ENCODE measurements at places on chromosomes 7 and 10.

DNA sequence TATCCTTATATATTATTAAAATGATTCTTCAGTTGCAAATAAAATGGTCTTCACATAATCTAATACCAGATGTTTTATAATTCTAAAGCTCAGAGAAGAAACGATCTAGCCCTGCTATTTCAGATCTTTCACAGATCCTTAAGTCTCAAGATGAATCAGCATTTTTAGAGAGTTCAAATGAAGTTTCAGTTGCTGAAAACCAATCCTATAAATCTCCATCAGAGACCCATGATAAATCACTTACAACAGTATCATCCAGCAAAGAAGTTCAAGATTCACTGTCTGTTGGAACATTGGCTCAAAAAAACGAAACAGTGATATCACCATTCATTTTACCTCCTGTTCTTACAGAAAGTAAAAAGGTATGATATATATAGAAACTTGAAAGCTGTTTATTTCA, 137.0 kb downstream of the CCDC7 start:
- DNase-seq, result no peak

DNA sequence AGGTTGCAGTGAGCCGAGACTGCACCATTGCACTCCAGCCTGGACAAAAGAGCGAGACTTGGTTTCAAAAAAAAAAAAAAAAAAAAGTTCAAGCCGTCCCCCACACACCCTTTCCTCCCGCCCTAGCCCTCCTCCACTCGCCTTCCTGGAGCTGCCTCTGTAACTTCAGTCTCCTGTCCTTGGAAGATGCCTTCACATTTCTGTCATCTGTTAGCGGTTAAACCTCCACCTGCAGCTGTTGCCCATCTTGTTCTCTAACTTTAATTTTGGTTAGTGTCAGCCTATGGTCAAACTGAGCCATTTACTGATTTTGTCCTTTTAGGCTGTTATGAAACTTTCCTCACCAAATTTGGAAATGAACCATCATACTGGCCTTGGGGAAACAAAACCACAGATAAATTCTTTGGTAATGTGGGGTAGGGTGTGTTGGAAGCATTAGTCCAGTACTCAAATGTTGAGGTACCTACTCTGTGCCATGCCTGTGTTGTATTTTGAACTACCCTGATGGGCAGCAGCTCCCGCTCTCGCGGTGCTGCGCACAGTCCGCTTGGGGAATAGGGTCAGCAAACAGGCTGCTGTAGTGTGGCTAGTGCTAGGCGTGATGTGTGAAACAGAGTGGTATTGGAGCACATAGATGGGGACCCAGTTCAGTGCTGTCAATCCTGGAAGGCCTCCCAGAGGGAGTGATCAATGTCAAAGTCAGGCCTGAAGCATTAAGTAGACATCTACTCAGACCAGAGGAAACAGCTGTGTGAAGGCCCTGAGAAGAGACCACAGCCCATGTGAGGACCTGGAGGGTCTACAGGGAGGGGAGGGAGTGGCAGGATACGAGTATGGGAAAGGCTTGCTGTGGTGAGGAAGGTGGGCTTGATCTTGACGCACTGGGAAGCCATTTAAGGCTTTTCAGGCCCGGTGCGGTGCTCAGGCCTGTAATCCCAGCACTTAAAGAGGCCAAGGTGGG, 26.9 kb downstream of the SFXN4 start:
- DNase-seq, result no peak

- DNase-seq, result no peak
Observed at GRCh38 chr7:148670374-148670773, 28.3 kb upstream of the CUL1 start.

GRCh38 chr10:89162596-89162995, 44.5 kb downstream of the CH25H start:
- no peak for DNase-seq

GRCh38 chr10:28788762-28789161, 111.4 kb downstream of the BAMBI start:
- DNase-seq, result no peak

GRCh38 chr10:30494558-30494957, 60.6 kb downstream of the MAP3K8 start:
- DNase-seq, result no peak

DNA sequence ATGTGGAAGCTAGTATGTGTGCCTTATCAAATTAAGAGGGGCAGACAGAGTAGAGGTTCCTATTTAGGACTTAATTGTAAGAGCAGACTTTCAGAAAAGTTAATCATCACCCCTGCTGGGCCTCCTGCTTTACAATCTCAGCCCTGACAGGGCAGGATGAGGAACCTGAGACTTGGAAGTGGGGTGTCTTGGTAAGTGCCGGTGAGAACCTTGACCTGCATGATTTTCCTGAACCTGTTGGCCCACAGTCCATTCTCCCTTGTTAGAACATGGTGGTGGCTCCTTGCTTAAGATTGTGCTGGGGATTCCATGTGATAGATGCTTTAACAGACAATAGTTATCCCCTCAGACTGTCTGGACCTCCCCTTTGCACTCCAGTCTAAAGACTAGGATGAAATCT, 141.7 kb upstream of the TMEM72 start:
- DNase-seq, result no peak

GRCh38 chr7:148182264-148182663, 408.3 kb upstream of the C7orf33 start:
- DNase-seq, result no peak

GRCh38 chr10:1508096-1508495, 229.2 kb downstream of the ADARB2 start:
- no peak for DNase-seq

GRCh38 chr10:111515264-111515663, 438.4 kb downstream of the ADRA2A start:
- DNase-seq, result no peak

- no peak for DNase-seq
Observed at GRCh38 chr7:77349141-77349540, 67.0 kb downstream of the GSAP start.

DNA sequence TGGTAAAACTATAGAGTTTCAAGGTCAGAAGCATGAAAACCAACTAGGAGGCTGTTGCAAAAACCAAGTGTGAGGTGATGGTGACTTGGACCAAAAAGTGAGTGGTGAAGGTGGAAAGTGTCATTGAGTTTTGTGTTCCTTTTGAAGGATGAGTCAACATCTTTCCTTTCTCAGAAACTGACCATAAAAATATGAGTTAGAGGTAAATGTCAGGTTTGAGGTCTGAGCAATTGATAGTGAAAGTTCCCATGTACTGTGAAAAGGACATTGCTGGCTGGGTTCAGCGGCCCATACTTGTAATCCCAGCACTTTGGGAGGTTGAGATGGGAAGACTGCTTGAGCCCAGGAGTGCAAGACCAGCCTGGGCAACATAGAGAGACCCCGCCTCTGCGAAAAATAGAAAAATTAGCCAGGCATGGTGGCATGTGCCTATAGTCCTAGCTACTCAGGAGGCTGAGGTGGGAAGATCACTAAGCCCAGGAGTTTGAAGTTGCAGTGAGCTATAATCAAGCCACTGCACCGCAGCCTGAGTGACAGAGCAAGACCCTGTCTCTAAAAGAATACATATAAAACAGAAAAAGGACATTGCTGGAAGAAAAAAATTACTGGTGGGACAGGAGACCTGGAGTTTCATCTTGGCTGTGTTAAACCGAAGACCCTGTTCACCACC, 89.3 kb upstream of the ARID5B start:
- DNase-seq, result no peak
